Astrocyte of the spinal cord (primary cell): ENCODE measurements at places on chromosomes 11 and 22.
A peak's percentile ranks its signal among the peaks of the same experiment; 100 is the strongest.

DNA sequence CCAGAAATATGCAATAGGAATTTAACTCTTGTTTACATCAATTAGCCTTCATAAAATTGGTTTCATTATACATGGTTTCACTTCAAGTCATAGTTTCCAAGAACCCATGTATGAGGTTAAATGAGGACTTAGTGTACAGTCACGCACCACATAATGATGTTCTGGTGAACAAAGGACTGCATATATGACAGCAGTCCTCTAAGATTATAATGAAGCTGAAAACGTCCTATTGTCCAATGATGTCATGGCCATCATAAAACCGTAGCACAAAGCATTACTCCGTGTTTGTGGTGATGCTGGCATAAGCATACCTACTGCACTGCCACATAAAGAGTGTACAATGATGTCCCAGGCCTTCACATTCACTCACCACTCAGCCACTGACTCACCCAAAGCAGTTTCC, 31.1 kb downstream of the SMCO4 start:
- DNase-seq, result no peak

DNA sequence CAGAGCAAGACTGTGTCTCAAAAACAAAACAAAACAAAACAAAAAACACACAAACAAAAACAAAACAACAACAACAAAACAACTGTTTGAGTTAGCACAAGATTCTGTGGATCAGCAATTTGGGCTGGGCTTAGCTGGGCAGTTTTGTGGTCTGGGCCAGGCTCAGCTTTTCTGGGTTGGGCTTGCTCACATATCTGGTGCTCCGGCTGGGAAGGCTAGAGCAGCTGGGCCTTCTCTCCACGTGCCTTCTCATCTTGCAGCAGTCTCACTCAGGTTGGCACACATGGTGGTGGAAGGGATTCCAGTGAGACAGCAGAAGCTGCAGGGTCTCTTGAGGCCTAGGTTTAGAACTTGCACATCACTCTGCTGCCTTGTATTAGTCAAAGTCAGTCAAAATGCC, 35.7 kb downstream of the EIF3F start:
- no peak for DNase-seq

- no peak for DNase-seq
Measured at GRCh38 chr11:44150401-44150800, 54.9 kb downstream of the EXT2 start.

DNA sequence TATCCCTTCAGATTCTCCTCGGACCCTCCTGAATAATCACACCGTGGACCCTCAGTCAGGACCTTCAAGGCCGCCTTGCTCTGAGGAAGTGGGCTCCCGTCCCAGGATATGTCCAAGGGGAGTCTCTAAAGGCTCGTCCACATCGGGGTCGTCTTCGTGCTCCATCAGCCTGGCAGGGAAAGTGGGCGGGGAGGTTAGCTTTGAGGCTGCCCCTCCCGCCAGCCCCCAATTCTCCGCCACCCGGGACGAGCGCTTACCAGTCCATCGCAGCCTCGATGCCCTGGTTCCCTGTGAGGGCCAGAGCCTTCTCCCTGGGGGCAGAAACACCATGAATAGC, 472 bp downstream of the UBXN1 start:
- no peak for DNase-seq

DNA sequence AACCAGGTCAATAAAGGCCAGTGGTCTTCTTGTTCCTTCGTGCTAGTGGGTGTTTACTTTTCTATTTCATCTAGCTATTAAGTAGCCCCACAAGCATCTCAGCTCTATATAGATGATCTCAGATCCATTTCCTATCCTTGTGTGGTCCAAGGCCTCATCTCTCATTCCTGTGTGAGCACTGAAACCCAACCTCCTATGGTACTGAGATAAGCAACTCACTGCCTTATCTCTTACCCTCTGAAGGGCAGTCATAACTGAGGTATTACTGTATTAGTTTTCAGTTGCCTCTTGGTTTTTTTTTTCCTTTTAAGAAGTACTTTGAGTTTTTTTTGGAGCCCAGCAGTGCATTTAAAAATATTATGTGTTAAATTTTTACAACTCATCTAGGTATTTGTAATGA, 28.3 kb downstream of the ACER3 start:
- no peak for DNase-seq

GRCh38 chr11:70155386-70155785, 47.7 kb upstream of the FADD start:
- DNase-seq, result no peak

GRCh38 chr22:45970705-45971407, 6.1 kb downstream of the WNT7B start:
- DNase-seq, result peak; percentile 74

DNA sequence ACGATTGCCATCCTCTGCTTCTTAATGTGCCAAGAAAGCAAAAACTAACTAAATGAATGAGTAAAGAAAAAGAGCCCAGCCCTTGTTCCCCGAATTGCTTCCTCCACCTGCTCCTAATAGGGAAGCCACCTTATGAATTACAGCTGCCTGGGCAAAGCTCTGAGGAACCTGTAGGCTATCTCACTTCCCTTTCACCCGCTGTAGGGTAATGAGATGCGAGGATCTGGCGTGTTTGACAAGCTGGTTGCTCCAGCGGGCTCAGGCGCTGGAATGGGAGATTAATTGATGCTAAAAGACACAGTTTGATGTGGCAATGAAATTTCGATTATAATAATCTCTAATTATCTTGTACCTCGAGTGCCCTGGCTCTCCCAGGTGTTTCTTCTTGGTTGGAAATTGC, 256.4 kb downstream of the NTM start:
- no peak for DNase-seq

DNA sequence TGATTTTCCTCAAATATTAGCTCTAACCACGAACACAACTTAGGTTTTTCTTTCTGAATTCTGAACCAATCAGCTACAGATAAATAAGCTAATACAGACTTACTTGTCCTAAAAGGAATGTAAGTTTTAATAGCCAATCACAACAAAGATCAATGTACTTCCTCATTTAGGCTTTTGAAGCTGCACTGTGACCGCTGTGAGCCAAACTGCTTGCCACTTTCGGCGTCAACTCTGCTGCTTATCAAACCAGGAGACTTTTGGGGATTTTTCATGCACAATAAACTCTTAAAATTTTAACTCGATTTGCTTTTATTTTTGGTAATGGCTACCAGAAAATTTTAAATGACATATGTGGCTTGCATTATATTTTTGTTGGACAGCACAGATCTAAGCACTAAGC, 92.5 kb downstream of the TMPRSS5 start:
- no peak for DNase-seq

DNA sequence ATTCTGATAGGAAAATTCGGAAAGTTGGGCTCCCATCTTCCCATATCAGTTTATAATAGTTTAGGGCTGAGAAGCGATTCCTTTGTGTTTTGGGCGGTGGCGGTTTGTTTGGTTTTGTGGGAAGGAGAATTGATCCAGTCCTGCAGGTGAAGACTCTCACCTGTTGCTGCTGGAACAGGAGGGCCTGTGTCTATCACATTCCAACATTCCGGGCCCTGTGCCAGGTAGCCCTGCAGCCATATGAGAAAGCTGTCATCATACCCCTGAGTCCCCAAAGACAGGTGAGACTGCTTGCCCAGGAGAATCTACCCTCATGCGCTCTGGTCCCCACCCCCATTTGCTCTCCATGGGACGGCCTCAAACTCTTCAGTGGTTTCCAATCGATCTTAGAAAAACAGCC, 62.1 kb downstream of the TRAF6 start:
- DNase-seq, result no peak

DNA sequence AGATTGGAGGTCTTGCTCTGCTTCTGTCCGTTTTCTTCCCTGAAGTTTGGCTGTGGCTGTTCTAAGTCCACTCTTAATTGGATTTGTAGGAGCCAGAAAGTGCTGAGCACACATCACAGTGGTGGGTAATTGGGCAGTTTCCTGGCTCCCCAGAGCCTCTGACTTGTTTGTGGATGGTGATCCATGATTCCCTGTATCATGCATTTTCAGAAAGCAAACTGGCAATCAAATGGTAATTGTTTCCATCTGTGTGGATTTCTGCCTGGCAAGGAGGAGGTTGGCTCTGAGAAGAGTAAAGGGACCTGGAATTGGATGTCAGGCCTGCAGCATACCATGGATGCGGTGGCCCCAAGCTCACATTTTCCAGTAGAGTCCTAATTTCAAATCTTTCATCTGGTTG, 49.5 kb downstream of the PPFIBP2 start:
- no peak for DNase-seq

DNA sequence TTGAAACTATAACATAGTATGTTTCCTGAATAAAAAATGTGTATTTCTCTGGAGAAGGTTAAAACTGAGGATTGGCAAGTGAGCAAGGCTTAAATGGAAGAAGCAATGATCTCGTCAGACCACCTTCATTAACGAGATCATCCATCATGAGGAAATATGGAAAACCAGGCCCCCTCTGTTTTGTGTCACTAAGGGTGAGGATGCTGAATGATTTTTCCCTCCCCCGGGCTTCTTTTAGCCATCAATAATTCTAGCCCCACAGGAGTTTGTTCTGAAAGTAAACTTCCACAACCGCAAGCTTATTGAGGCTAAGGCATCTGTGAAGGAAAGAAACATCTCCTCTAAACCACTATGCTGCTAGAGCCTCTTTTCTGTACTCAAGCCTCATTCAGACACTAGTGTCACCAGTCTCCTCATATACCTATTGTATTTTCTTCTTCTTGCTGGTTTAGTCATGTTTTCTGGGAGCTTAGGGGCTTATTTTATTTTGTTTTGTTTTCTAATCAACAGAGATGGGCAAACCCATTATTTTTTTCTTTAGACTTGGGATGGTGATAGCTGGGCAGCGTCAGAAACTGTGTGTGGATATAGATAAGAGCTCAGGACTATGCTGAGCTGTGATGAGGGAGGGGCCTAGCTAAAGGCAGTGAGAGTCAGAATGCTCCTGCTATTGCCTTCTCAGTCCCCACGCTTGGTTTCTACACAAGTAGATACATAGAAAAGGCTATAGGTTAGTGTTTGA, 5.8 kb upstream of the HBE1 start:
- no peak for DNase-seq

DNA sequence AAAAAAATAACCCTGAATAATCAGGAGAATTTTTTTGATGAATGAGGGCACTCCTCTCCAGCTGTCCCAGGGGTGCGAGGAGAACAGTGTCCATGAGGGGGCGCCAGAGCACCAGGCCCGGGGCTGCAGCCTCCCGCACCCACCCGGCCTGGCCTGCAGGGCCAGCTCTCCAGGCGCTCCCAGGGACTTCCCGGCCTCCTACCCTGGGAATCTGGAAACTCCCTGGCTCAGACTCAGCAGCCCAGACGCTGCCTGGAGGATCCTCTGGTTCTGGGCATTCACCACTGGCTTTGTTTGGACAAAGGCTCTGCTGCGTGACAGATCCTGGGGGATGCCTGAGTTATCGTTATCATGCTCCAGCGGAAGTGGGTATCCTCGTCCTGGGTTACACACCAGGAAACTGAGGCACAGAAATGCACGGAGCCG, 31.0 kb downstream of the MCM5 start:
- DNase-seq, result peak; percentile 84

- DNase-seq, result no peak
Measured at GRCh38 chr11:19702620-19703019, 10.0 kb upstream of the NAV2 start.

DNA sequence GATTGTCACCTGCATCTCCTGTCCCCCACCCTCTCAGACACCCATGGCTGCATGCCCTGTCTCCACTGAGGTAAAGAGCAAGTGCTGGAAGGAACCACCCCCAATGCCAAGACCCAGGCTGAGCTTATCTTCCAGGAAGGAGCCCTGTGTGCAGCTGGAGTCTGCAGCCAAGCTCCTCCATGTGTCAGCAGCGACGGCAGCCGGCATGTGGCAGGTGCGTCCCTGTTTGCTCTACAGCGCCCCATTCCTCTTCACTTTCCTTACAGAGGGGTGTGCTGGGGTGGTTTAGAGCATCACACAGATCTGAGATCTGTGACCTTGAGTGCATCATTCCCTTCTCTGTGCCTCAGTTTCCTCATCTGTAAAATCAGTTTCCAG, 7.7 kb upstream of the MN1 start:
- DNase-seq, result no peak

DNA sequence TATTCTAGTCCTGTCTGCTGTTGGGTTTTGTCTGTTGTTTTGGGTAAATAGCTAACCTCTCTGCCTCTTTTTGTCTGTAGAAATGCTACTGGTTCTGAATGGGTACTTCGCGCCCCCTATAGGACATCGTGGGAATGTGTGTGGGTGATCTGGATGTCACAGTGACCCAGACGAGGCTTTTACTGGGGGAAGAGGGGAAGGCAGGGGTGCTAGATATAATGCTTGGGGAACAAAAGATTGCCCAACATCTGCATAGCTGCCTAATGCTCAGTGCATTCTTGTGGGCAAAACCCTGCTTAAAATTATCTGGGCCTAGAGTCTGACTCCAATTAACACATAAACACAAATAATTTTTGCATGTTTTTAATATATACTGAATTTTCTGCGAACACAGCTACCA, 57.7 kb downstream of the BMAL1 start:
- peak; percentile 62 for DNase-seq

DNA sequence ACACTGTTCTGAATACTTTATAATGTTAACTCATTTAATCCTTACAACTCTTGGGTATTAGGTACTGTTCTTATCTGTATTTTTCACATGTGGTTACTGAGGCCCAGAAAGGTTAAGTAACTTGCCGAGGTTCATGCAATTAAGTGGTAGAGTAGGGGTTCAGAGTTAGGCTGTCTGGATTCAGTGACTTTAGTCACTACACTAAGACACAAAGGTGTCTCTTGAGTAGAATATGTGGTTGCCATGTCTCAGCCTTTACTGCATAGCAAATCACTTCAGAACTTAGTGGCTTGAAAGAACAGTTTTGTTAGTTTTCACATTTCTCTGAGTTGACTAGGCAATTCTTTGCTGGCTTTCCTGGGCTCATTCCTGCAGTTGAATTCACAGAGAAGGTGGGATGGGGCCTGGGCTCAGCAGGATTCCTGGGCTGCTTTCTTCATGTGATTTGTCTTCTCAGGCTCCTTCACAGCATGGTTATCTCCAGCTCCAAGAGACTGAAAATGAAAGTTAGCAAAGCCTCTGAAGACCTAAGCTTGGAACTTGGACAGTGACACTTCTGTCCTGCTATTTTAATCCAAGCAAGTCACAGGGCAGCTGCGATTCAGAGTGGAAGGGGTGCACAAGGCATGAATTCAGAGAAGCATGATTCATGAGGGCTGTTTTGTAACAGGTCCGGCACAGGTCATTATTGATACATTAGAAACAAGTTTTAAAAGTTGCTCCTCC, 68.3 kb downstream of the SPECC1L start:
- peak; percentile 77 for DNase-seq

GRCh38 chr11:115480611-115481010, 23.6 kb downstream of the CADM1 start:
- no peak for DNase-seq

DNA sequence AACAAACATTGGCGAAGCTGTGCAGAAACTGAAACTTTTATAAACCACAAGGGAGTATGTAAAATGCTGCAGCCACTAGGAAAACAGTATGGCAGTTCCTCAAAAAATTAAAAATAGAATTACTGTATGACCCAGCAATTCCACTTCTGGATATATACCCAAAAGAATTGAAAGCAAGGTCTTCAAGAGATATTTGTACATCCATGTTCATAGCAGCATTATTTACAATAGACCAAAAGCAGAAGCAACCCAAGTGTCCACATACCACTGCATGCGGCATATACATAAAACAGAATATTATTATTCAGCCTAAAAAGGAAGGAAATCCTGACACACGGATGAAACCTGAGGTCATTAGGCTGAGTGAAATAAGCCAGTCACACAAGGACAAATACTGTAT, 85.8 kb downstream of the RELT start:
- no peak for DNase-seq
